Keratinocyte (primary cell): ENCODE measurements at places on chromosomes 2 and 18. TPM values are rescaled to one million over a fixed set of nuclear protein-coding genes. Genes with fewer than 3 reads are reported as not detected.

GRCh38 chr2:167940734-167941507 lies 306.5 kb downstream of the STK39 start:
- no peaks in the 10 kb centered on the region for H3K36me3 ChIP-seq
- no peak overlapping the region for H3K27ac ChIP-seq
- H3K27me3 ChIP-seq, result no peaks in the 10 kb centered on the region
- no peak for DNase-seq
- no peaks in the 10 kb centered on the region for H3K4me1 ChIP-seq
- no peak overlapping the region for H3K4me3 ChIP-seq

DNA sequence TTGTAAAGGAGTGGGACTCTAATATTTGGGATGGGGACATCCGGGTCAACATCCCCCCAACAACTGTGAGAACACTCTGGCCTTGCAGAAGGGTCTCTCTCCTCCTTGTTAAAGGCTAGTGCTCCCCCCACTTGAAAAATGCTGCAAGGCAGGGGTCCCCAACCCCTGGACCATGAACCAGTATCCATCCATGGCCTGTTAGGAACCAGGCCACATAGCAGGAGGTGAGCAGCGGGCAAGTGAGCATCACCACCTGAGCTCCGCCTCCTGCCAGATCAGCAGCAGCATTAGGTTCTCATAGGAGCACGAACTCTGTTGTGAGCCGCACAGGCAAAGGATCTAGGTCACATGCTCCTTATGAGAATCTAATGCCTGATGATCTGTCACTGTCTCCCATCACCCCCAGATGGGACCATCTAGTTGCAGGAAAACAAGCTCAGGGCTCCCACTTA lies 243.9 kb upstream of the ID2 start:
- no peaks in the 10 kb centered on the region for H3K36me3 ChIP-seq
- H3K27me3 ChIP-seq, result no peaks in the 10 kb centered on the region

DNA sequence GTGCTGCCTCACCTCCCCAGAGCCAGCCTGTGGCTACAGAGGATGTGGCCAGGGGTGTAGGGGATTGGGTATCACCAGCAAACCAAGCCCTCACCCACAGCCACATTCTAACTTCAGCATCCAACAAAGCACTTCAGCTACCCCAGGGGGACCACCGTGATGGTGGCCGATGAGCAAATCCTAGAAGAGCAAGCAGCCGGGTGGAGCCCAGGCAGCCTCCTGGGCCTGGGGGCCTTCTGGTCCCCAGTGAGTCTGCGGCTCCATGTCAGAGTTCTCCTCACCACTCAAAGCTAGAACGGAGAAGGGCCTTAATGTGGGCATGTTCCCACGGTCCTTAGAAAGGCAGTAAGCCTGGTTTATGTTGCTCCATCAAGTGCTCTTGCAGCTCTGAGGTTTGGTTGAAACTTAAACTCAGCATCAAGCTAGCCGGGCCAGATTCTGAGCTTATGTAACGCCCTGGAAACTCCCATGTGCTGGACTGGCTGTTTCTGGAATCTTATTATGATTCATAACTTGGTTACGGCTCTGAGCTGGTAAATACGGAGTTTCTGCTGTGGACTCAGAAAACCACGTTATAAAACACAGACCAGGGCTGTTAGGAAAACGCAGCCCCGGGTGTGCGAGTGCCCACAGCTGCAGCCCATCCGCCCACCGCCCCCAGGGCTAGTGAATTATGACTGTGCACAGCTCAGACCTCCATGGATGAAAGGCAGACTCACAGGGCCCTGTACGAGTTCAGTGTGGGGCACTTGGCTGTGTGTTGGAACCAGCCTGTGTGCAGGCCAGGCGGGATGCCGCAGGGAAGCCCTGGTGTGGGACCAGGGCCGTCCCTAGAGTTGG lies 99.8 kb downstream of the SEPTIN10 start:
- H3K36me3 ChIP-seq, result no peaks in the 10 kb centered on the region
- peak; percentile 19 for DNase-seq

DSEL gene
- 2.7 to 3.4 TPM (median 2.9 TPM) in 3 replicates for polyA plus RNA-seq

DNA sequence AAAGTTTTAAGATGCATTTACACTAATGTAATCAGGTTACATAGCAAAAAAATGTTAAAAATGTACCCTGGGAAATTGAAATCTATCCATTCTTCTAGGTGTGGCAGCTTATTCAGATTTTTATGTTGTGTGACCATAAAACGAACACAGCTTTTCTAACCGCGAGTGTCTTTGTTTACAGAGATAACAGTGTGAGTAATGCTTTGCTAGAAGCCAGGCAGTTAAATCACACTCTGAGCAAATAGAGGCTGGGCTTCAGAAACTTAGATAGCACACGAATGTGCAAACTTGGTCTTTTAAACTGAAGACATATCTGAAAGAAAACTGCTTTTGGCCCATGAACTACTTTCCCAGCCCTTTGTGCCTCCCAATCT lies 116.1 kb downstream of the SPTBN1 start:
- no peaks in the 10 kb centered on the region for H3K27me3 ChIP-seq
- H3K4me3 ChIP-seq, result peak overlapping the region; percentile 3
- H3K27ac ChIP-seq, result peak overlapping the region; percentile 96
- peaks cover 4% of the 10 kb centered on the region for H3K36me3 ChIP-seq
- DNase-seq, result no peak

TACR1 gene
- not detected in 3 replicates for polyA plus RNA-seq

- H3K36me3 ChIP-seq, result no peaks in the 10 kb centered on the region
- H3K27me3 ChIP-seq, result no peaks in the 10 kb centered on the region
- H3K27ac ChIP-seq, result peak overlapping the region; percentile 98
- no peak for DNase-seq
Observed at GRCh38 chr2:55049821-55050099, 491 bp downstream of the RTN4 start.

GRCh38 chr2:191325651-191326365 lies 80.6 kb downstream of the MYO1B start:
- H3K4me3 ChIP-seq, result no peak overlapping the region
- no peak for DNase-seq
- H3K27me3 ChIP-seq, result no peaks in the 10 kb centered on the region
- H3K27ac ChIP-seq, result no peak overlapping the region

DRC1 gene
- not detected in 3 replicates for polyA plus RNA-seq

DNA sequence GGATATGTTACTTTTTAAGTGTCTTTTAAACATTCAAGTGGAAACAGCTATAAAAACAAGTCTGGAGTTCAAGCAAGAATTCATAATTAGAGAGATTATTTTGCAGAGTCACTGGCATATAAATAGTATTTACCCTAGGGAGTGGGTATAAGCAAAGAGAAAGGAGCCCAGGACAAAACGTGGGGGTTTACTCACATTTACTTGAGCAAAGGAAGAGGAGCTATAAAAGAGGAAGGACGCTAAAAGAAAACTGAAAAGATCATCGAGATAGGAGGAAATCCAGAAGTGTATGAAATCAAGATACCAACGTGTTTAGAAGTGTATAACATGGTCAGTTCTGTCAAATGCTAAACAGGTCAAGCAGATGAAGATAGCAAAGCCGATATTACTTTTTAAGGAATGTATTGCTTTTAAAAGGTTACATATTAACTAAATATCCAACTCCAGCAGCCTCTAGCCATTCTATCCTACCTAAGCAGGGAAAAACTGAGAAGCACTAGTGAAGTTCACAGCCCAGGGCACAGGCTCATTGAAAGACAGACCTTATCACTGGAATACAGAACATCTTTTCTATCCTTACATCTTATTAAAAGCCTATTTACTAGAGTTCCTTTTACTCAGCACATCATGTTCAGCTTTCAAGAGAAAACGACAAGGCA lies 8.6 kb downstream of the KANSL1L start:
- no peak overlapping the region for H3K4me3 ChIP-seq
- no peaks in the 10 kb centered on the region for H3K4me1 ChIP-seq
- no peak overlapping the region for H3K27ac ChIP-seq

GRCh38 chr18:362311-363290 lies 94.8 kb upstream of the THOC1 start:
- no peak for DNase-seq
- no peaks in the 10 kb centered on the region for H3K27me3 ChIP-seq
- H3K4me1 ChIP-seq, result no peaks in the 10 kb centered on the region
- no peak overlapping the region for H3K27ac ChIP-seq
- no peaks in the 10 kb centered on the region for H3K36me3 ChIP-seq

XIRP2 gene
- polyA plus RNA-seq, result 0.01 TPM in 1 of 3 replicates, not detected in the others

GRCh38 chr2:233037078-233037477 lies 4.6 kb downstream of the NEU2 start:
- H3K36me3 ChIP-seq, result no peaks in the 10 kb centered on the region
- H3K27me3 ChIP-seq, result peaks cover 2% of the 10 kb centered on the region
- H3K4me3 ChIP-seq, result no peak overlapping the region
- peaks cover 12% of the 10 kb centered on the region for H3K4me1 ChIP-seq
- no peak overlapping the region for H3K27ac ChIP-seq

GRCh38 chr2:14587119-14587518 lies 45.4 kb upstream of the LRATD1 start:
- no peak overlapping the region for H3K27ac ChIP-seq
- peak; percentile 44 for DNase-seq
- peaks cover 11% of the 10 kb centered on the region for H3K4me1 ChIP-seq
- H3K4me3 ChIP-seq, result no peak overlapping the region
- no peaks in the 10 kb centered on the region for H3K27me3 ChIP-seq
- H3K36me3 ChIP-seq, result no peaks in the 10 kb centered on the region

DNA sequence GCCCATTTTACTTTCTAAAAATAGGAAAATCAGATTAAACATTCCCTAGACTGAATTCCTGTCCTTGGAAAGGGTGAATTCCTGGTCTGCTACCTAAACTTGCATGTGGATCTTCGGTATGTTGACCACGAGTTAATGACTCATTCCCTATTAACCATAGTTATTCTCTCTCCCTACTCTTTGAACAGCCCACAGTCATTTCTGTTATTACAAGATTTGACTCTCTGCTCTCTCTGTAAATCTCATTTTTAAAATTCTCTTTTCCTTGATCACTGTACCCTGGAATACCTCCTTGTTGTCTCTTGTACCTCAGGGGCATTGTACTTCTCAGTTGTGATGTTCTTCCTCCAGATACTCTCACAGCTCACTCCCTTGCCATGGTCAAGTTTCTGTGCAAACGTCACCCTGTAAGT lies 92.0 kb upstream of the GULP1 start:
- no peaks in the 10 kb centered on the region for H3K27me3 ChIP-seq
- peak overlapping the region; percentile 42 for H3K27ac ChIP-seq
- no peak overlapping the region for H3K4me3 ChIP-seq
- DNase-seq, result peak; percentile 56
- H3K4me1 ChIP-seq, result peaks cover 9% of the 10 kb centered on the region
- no peaks in the 10 kb centered on the region for H3K36me3 ChIP-seq

SRBD1 gene
- 5.8 to 8.8 TPM (median 5.9 TPM) in 3 replicates for polyA plus RNA-seq

DCC gene
- not detected in 3 replicates for polyA plus RNA-seq

DNA sequence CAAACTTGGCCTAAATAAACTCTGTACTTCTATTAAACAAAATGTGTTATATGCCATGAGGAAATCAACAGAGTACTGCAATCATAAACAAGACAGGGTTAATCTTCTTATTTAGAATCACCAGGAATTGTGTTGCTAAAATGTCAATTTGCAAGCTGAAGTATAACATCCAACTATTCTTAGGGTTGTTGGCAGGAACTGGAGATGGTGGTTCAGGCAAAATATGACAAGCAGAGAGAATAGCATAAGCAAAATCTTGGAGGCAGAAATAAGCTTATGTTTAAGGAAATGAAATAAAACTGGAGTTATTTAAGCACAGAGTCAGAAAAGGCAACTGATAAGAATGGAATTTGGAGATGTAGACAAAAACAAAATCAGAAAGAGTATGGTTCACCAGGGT lies 463.8 kb upstream of the SLC8A1 start:
- no peak overlapping the region for H3K4me3 ChIP-seq
- no peaks in the 10 kb centered on the region for H3K27me3 ChIP-seq
- DNase-seq, result no peak
- no peaks in the 10 kb centered on the region for H3K4me1 ChIP-seq

IL36B gene
- polyA plus RNA-seq, result 0.14 to 0.21 TPM (median 0.14 TPM) in 3 replicates

- H3K27me3 ChIP-seq, result no peaks in the 10 kb centered on the region
- DNase-seq, result no peak
- no peaks in the 10 kb centered on the region for H3K36me3 ChIP-seq
- H3K4me3 ChIP-seq, result peak overlapping the region; percentile 99
- H3K4me1 ChIP-seq, result peaks cover 11% of the 10 kb centered on the region
Observed at GRCh38 chr2:202267495-202267894, 1.9 kb downstream of the NOP58 start.

GRCh38 chr2:188784269-188784762 lies 189.9 kb upstream of the COL3A1 start:
- H3K27me3 ChIP-seq, result no peaks in the 10 kb centered on the region
- DNase-seq, result no peak
- no peak overlapping the region for H3K27ac ChIP-seq
- no peaks in the 10 kb centered on the region for H3K36me3 ChIP-seq
- H3K4me1 ChIP-seq, result peaks cover 12% of the 10 kb centered on the region

GRCh38 chr2:148726228-148726627 lies 81.7 kb downstream of the EPC2 start:
- no peaks in the 10 kb centered on the region for H3K27me3 ChIP-seq
- no peak overlapping the region for H3K27ac ChIP-seq
- no peak overlapping the region for H3K4me3 ChIP-seq
- no peaks in the 10 kb centered on the region for H3K4me1 ChIP-seq

- no peaks in the 10 kb centered on the region for H3K36me3 ChIP-seq
Observed at GRCh38 chr18:12282442-12283039, 25.5 kb upstream of the TUBB6 start.

DNA sequence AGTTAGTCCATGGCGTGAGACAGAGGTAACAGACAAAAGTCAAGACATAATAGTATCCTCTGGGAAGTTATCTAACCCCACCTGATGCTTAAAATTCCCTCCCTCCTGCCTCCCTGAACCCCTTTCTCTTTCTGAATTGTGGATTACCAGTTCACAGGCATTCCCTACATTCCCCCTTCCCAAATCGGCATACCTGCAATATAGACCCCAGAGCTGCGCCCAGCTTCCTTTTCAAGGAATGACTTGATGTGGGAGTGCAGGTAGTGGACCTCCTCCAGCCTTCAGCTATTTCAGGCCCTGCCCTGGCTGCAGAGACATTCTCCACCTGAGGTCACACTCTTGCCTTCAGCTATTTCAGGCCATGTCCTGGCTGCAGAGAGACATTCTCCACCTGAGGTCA lies 111.1 kb upstream of the KLF7 start:
- H3K36me3 ChIP-seq, result no peaks in the 10 kb centered on the region
- H3K4me1 ChIP-seq, result no peaks in the 10 kb centered on the region
- no peak overlapping the region for H3K27ac ChIP-seq
- H3K4me3 ChIP-seq, result no peak overlapping the region
- H3K27me3 ChIP-seq, result no peaks in the 10 kb centered on the region
- DNase-seq, result no peak

DNA sequence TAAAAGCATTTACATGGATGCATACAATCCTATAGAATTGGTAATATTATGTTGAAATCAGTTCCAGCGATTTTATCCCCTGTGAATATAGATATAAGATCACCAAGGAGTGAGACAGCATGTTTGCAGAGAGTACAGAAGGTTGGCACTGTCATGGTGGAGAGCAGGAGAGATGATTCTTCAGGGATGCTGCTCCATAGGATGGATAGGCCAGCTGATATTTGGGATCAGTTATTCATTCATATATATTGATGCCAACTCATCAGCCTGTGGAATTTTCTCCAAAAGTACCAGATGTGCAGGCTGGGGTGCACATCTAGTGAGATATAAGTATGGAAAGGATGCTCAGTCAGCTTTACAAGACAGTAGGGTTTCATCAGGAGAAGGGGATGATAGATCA lies 139.9 kb downstream of the IKZF2 start:
- H3K36me3 ChIP-seq, result peaks cover 4% of the 10 kb centered on the region
- H3K4me3 ChIP-seq, result no peak overlapping the region
- DNase-seq, result no peak
- H3K27me3 ChIP-seq, result no peaks in the 10 kb centered on the region

PRKAG3 gene
- polyA plus RNA-seq, result not detected in 3 replicates

- no peak overlapping the region for H3K27ac ChIP-seq
- H3K4me1 ChIP-seq, result no peaks in the 10 kb centered on the region
- H3K36me3 ChIP-seq, result no peaks in the 10 kb centered on the region
- H3K4me3 ChIP-seq, result no peak overlapping the region
- no peak for DNase-seq
Observed at GRCh38 chr2:158128168-158128973, 26.7 kb downstream of the UPP2 start.
